ENCODE measurements at places on chromosomes 1 and 21.

DNA sequence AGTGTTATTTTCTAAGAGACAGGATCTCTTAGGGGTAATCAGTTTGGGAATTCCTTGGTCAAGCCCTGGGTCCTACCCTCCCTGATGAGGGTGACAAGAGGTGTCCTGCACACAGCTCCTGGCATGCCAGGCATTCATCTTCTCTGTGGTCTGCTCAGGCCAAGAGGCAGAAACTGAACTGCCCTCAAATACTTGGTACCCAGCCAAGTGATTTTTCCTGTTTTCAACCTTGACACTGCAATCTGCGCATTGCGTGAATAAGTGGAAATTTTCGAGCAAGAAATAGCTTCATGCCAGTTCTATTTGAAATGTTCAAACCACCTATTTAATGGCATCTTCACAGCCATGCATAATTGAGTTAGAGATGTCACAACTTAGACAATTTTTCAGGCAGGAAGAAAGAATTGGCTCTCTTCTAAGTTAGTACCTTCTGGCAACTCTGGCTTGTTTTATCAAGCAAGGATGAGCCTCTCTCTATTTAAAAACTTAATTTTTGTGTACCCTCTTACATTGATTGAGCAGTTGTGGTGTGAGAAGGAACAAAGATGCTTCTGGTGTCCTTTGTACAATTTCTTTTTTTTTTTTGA, 27.0 kb downstream of the DNM3 start:
- DNase-seq, result no peak

DNA sequence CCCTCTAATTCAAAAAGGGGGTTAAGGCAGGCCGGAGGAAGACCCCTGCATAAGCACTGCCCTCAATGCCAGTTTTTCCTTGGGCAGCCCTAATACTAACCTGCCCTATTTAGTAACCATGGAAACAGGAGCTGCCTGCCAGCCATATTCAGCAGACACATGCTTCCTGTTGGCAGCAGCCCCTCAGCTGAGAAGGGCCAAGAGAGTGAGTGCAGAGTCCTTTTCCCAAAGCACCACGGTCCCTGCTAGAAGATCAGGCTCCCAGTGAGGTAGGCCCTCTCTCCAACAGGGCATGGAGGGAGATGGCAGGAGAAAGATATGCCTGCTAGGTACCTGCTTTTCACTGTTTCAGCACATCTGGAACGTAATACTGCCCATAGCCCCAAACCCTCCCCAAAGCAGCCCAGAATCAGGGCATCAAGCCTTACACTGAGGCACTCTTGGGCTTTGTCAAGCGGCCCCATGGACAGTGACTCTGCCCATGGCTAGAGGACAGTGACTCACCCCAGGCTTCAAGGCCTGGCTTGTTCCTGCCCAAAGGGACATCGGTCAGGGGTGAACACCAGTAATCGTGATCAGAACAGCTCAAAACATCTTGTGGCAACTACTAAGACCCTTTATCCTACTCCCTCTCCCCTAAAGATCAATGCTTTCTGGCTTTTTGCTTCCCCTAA, 64.5 kb downstream of the BCAR3 start:
- no peak for DNase-seq

DNA sequence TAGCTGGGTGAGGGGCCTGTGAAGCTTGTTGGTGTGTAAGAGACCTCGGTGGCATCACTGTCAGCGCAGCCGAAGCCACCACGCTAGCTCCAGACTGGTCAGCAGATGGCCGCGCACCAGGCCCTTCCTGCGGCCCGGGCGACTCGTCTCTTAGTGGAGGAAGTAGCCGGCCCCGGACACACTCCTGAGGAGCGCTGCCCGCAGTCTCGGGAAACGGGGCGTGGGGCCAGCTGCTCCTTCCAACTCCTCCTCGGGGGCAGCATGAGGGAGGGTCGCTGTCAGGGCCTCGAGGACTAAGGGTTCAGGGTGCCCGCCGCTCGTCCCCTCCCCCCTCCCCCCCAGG, 20.4 kb downstream of the H3-3A start:
- DNase-seq, result peak; percentile 72

- DNase-seq, result no peak
Measured at GRCh38 chr1:23567996-23568607, 8.8 kb upstream of the ID3 start.

GRCh38 chr1:244104309-244105060, 53.4 kb downstream of the ZBTB18 start:
- peak; percentile 99 for DNase-seq

DNA sequence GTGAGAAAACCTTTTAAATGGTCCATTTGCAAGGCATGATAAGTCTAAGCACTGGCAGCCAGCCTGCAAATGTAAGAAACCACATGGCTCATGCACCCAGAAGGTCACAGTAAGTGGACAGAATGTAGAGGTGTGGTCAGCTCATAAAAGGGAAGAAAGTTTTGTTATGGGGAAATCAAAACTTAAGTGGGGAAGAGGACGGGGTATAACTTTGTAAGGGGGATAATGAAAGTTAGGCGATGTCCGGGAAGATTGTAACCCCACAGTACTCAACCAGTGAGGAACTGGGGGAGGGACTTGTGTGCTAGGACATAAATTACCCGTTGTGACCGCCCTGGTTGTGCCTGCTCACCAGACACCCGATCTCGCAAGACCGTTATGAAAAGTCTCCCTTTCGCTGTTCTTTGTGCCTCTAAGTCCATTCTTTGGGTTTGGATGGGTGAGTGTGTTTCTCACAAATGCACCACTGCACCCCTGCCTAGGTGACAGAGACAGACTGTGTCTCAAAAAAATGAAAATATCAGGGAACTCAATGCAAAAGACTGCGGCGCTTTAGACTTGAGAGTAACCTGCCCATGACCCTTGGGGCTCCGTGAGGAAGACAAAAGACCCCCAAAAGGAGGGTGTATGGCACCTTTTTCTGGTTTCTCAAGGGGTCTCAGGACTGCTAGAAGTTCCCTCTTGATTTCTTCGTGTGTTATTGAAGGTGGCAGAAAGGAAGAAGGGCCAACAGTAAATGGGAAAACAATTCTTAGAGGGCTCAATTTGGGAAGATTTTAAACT, 28.6 kb upstream of the ZNF496 start:
- no peak for DNase-seq

DNA sequence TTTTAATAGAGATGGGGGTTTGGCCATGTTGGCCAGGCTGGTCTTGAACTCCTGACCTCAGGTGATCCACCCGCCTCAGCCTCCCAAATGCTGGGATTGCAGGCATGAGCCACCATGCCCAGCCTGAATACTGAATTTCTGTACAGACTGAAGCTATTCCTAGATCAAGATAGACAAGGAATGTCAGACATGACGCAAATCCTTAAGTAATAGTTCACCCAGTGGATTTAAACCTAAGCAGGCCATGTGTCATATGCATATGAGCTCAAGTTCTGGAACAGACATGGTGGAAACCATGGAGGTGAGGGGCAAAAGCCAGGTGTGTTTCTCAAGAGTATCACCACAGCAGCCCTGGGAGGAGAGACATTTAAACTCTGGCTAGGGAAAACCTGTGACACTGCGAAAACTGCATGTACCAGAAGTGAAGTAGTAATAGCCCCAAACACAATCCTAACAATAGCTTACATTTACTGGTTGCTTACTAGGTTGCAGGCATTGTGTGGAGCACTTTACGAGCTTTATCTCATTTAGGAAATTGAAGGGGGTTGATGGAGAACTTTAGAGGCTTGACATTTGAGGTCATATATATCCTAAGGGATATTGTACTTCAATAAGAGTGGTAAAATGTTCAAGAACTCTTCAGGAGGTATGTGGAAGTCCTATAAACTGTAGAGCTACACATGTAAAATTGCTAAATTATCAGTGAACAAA, 31.7 kb upstream of the MAN1A2 start:
- no peak for DNase-seq

GRCh38 chr1:236204039-236204438, 61.7 kb downstream of the GPR137B start:
- DNase-seq, result no peak

DNA sequence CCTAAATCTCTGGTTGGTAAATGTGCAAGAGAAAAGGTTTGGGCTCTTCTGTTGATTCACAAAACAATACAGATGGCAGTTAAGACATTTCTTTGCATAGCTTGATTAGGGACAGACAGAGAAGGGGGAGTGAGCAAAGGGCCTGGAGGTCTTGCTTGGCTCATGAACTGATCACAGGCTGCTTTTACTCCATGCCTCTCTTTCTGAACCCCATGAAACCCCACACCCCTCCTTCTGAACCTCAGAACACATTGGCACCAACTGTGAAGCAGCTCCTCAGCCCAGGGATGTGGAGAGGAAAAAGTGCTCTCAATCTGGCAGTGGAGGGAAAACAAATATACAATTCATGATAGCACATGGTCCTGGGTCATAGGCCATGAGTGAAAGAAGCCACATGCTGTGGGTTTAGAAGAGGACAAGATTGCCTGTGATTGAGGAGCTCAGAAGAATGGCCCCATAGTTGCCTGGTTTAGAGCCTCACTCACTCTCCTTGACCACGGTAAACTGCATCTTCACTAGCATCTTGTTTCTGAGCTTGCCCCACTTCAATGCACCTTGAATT, 111.6 kb upstream of the GADD45A start:
- no peak for DNase-seq

Data from hepatic stellate cell (primary cell).